HT1080 (cell line): ENCODE measurements at places on chromosomes 5 and 9.
A peak's percentile ranks its signal among the peaks of the same experiment; 100 is the strongest.

- DNase-seq, result no peak
Observed at GRCh38 chr5:95262933-95263660, 21.8 kb downstream of the MCTP1 start.

DNA sequence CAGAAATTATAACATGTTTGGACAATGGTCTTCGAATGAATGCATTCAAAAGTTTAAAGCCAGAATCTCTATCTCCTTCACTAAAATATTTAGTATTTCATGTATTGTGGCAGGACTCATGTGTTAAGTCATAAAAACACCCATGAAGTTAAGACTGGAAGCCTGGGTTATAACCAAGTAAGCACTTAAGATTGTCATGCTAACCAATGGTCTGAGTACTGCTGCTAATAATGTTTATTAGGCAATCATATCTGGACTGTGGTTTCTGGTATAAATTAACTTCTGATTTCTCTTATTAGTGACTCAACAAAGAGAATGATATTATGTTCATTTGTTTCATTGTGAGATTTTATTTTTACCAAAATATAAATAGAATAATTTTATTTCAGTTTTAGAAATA is 297.9 kb upstream of the EDIL3 start:
- no peak for DNase-seq

- DNase-seq, result no peak
Observed at GRCh38 chr5:179780362-179780761, 13.4 kb upstream of the LTC4S start.

DNA sequence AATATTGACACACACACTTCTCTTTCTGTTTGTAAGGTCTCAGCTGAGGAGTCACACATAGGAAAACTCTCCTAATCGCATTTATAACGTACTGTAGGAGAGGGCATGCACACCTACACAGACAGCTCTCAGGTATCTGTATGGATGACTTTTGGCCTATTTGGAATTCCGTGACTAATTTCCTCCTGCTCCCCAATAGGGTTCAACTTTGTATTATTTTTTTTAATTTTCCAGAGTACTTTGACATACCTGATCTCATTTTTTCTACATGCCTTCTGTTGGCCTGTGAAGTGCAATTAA is 195.9 kb downstream of the ARHGAP26 start:
- DNase-seq, result no peak

GRCh38 chr5:69271376-69271775 is 36.7 kb downstream of the CDK7 start:
- DNase-seq, result peak; percentile 68

GRCh38 chr5:180070756-180071530 is 616 bp downstream of the RNF130 start:
- peak; percentile 39 for DNase-seq
